ENCODE measurements at places on chromosomes 11 and 22.

- DNase-seq = no peak
Observed at GRCh38 chr11:2976294-2977063, 15.7 kb downstream of the NAP1L4 start.

DNA sequence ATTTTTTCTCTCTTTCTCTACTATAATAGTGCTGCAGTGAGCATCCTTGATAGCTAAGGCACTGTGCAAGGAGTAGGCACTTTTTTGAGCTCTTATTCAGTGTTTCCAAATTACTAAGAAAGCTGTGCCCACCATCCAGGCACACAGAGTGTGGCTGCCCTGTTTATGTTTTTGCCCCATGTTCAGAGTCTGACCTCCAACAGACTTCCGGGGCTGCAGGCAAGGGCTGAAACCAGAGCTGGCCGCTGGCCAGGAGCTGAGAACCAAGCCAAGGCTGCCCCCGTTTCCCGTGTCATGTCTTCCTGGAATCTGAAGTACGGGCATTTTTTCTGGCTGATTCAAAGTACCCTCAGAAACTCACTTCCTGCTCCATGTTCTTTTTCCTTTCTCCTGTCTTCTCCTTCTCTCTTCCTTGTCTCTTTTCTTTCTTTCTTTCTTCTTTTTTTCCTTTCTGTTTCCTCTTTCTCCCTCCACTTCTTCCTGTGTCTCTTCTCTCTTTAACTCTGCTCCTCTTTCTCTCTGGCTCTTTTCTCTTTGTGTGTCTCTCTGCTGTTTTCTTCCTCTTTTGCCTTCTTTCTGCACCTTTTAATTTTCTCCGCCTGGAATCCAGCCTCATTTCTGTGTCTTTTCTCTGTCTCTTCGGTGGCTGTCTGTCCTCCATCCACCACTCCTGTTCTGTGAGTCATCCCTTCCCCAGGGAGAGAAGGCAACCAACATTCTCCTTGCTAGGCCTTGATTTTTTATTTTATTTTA is 17.0 kb upstream of the KCTD14 start:
- no peak for DNase-seq

DNA sequence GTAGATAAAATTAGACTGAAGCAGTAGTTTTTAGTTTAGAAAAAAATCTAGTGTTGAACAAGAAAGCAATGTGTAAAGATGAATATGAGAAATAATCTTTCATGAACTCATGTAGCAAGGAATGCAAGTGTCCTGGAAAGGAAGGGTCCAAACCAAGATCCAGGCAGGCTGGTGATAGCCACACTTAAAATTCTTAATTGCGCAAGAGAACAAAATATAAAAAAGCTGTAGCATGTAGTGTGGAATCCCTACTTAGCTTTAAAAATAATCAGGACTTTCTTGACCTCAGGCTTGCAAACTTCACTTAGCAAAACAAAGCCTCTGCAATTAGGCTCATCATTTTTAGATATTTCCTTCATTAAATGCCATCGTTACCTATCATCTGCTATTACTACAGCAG is 2186.1 kb upstream of the RAG2 start:
- DNase-seq = no peak

GRCh38 chr22:46788441-46789172 is 26.2 kb downstream of the TBC1D22A start:
- DNase-seq = no peak

- DNase-seq = peak; percentile 49
Observed at GRCh38 chr11:122746050-122746478, 90.5 kb downstream of the UBASH3B start.

DNA sequence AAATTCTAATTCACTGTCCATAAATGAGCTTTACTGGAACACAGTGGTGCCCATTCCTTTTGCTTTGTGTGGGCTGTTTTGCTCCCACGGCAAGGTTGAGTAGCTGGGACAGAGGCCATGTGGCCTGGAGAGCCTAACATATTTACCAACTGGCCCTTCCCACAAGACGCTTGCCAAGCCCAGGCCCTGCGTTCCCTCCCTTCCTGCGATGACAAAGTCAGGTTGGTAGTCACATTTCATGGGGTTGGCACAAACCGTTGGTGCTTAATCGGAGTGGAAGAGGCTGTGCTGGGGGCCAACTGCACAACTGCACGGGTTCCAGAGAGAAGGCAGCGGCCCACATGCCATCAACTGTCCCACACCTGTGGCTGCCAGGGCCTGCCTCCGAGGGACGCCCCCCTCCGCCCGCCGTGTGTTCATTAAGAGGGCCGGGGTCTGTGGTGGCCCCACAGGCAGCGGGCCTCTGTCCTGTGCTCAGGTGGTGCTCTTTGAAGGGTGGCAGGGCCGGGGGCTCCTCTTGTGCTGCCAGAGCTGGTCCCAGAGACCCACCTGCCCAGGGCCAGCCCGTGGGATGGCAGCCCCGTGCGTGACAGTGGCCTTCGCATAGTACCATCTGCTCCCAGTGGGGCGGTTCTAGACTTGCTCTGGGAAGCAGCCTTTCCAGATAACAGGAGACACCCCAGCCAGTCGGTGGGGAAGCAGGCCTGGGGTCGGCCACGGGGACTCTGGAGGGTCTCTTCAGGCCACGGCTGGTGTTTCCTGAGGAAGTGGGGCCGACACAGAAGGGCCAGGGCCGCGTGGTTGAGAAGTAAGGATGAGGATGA is 81.5 kb upstream of the CLDN5 start:
- no peak for DNase-seq

- DNase-seq = no peak
Observed at GRCh38 chr22:49561338-49561737, 266.3 kb downstream of the BRD1 start.

DNA sequence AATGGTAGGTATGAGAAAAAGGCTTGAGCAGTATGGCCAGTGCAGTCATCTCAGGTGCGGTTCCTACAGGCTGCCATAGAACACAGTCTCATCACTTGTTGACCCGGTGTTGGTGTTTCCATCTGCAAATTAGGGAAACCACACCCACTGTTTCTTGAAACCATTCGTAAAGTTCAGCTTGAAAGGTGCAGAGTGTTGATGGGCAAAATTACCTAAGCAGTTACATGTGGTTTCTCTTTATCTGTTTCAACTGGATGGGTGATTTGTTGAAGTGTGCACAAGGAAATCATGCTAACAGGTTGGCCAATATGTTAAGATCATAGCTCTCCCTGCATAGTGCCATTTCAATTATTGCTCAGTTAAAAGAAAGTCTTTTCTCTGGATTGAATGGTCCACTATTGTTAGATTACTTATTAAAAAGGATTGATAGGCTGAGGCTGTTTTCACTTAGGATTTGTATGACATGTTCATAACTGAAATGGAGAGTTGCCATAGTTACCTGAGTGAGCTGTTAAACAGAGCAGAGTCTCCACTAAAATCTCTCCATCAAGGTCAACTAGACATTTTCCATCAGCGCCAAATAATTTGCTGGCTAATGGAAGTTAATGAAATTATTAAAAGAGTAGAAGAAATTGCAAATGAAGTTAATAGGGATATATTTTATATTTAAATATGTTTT is 203.1 kb upstream of the MTMR2 start:
- no peak for DNase-seq

GRCh38 chr11:119747868-119748660 is 19.1 kb upstream of the NECTIN1 start:
- no peak for DNase-seq

- no peak for DNase-seq
Observed at GRCh38 chr22:17707526-17707925, 66.7 kb downstream of the BID start.

Measured in stimulated activated CD4-positive, alpha-beta T cell treated with anti-CD3 and anti-CD28 coated beads, Interleukin-12 subunit alpha, Interleukin-12 subunit beta, amount 100 ng/mL, for 24 hours (primary cell).